NCI-H1417 treated with DMSO at 0.1 percent for 48 hours (cell line): ENCODE measurements at places on chromosomes 7 and 10.

DNA sequence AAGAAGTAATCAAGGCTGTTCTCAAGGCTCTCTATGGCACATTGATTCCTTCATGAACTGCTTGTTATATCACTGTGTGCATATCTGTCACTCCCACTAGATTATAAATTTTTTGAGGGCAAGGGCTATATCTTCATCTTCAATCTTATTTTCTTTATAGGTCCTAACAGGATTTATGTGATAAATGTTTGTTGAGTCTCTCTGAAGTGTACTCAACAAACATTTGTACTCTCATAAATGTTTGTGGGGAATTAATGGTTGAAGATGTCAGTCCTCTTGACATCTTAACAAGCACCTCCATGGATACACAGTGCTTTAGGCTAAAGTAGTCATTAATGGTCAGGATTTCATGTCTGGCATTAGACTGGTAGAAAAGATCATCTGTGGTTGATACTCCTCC lies 143.2 kb downstream of the RNLS start:
- DNase-seq, result no peak

GRCh38 chr7:124084024-124084423 lies 51.2 kb upstream of the TMEM229A start:
- DNase-seq, result no peak

DNA sequence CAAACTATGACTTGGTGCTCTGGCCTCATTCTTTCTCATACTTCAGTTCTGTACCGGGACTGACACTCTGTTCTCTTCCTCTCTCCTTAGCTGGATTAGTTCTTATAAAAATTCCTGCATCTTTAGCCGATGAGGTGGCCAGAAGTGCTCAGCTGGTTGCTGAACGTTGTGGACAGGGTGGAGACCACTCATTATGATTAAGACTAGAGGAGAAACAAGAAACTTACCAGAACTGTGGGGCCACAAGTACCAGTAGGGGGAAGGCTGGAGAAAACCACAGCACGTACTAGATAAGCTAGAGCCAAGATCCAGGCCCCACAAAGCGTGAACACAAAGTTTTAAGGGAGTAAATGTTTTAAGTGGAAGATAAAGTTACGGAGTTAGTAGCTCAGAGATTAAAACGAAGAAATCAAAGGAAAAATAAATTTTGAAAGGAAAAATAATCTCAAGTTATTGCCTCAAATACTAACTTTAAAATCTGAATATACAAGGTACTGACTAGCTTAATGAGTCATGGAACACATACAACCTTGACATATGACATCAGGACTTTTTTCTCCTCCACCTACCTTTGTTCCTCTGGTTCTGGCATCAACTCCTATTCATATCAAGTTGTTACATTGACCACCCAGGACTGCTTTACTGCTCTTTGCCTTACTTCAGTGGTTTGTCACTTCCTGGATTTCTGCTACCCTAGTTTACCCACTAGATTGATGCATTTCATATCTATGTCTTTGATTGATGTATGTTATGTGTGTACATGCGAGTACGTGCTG lies 469.0 kb downstream of the TFEC start:
- no peak for DNase-seq

DNA sequence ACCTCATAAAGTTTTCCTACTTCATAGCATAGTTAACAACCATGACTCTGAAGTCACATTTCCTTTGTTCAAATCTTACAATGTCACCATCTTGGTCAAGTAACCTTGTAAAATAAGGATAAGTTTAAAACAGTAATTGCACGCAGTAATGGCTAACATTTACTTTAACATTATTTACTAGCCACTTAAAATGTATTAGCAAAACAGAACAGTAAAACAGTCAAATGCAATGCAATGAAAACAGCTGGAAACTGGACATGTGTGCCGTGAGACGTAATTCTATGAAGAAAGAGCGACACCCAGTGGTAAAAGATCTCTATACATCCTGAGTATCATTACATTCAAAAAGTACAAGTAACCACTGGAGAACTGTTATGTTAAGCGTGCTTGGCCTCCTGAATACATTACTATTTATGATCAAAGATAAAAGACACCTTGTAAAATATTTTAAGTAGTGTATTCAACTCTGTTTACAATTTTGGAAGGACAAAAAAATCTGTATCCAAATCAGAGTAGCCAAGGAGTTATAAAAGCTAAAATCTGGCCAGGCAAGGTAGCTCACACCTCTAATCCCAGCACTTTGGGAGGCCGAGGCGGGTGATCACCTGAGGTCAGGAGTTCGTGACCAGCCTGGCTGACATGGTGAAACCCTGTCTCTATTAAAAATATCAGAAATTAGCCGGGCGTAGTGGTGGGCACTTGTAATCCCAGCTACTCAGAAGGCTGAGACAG lies 27.2 kb downstream of the ATE1 start:
- DNase-seq, result peak; percentile 8

DNA sequence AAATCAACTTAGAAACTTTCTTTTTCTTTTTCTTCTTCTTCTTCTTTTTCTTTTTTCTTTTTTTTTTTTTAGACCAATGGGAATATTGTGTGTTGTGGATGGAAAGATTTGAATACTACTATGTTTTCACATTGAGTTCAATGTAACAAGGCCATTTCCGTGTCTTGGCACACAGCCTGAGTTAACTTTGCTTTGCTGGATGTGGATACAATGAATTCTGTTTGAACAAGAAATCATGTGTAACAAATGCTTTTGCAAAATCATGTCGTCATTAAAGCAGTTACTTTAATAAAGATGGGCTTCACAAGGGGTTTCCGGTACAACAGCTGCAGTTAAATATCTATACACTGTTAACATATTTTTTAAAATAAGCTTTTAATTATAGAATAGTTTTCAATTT lies 13.5 kb upstream of the ENTPD1 start:
- no peak for DNase-seq

DNA sequence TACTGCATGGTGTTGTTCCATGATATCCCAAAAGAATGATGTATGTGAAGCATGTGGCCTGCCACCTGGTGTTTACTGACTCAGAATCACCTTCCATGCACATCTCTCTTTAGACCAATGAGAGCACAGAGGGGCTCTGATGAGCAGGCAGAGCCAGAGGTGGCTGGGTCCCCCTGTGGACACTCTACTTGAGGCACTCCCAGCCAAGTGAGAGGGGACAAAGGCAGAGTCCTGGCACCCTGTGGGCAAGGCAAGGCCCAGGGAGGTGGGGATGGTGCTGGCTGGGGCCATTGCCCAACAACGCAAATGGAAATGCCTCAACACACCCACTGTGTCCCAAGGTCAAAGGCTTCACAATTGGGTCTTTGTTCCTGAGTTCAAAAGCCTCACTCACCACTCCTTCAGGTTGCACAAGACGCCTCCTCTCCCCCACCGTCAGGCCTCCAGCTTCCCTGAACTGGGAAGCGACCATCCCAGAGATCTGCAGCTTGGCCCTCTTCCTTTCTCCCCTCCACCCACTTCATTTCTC lies 164.6 kb downstream of the NEURL1 start:
- DNase-seq, result no peak

DNA sequence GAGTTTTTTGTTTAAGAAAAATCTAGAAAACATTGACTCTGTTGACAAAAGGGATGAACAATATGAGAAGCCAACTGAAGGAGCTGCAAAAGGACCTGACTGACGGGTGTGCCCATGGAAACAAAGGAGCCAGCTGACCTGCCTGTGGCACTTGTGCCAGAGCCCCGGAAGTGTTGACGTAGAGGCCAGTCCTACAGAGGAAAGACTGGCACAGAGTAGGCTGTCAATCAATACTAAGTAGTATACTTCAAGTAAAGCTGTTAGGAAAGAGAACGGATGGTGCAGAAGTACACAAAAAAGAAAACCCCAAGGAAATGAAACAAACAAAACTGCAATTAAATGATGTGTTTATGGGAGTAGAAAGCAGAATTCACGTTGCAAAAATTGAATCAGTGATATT lies 19.0 kb upstream of the ABI1 start:
- peak; percentile 29 for DNase-seq

DNA sequence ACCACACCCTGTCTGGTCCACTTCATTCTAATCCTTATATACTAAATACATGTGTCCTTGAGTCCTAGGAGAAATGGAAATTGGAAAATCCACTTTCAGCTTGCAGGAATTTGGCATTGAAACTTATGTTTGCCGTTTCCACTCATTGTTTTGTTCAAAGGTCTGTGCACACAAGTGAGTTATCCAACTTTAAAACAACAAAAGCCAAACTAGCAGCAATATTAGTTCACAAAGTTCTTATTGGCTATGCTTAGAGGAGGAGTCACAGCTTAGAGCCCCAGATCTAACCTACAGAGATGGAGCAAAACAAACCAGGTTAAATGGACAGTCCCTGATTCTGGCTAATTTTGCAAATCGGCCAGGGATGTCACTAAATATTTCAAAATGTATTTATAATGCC lies 44.6 kb upstream of the AFAP1L2 start:
- no peak for DNase-seq
